ENCODE measurements at places on chromosomes 13 and 19.

GRCh38 chr13:77535448-77535847, at the start of gene SCEL:
Gene SCEL, plus strand, starts transcription at chr13:77535706. Its CDS starts 20,170 bp downstream, at chr13:77555876.
- no peak for DNase-seq

DNA sequence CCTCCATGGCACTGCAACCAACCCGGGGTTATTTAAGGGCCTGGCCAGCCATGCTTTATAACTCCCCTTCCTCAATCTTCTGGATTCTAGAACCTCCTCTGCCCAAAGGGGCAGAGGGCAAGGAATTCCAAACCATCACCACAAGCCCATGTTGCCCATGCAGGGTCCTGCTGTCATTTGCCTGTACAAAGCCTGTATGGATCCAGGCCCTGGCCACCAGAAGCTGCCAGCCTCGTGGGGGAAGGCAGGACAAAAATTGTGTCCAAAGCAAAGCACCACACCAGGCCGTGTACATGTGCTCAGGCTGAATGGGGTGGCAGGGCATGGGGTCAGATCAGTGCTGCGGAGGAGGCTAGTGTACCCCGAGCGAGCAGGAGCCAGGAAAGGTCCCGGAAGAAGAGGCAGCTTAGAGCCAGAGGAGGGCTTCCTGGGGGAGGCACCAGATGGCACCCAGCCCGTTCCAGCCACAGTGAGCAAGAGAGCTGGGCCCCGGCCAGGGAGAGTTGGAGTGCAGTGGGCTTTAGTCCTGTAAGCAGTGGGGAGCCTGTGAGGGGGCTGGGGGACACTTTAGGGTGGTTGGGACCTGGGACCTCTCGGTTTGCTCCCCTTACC, 35.8 kb downstream of the CAPN12 start:
- no peak for DNase-seq

DNA sequence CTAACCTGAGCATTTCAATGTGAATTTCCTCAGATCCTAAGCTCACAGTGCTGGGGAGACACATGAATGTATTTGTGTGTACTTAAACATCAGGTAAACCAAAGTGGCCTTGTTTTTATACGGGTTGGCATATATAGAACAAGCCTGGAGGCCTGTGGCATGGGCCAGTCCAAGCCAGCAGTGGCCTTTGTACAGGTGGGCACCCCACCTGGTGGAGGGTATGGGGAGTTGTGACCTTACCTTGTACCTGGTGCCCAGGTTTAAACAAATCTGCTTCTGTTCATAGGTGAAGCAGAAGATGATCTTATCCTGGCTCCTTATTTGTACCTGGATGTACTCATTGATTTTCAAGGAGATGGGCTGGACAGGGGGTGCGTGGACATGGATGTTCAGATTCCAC, 71.0 kb downstream of the ERICH6B start:
- no peak for DNase-seq

DNA sequence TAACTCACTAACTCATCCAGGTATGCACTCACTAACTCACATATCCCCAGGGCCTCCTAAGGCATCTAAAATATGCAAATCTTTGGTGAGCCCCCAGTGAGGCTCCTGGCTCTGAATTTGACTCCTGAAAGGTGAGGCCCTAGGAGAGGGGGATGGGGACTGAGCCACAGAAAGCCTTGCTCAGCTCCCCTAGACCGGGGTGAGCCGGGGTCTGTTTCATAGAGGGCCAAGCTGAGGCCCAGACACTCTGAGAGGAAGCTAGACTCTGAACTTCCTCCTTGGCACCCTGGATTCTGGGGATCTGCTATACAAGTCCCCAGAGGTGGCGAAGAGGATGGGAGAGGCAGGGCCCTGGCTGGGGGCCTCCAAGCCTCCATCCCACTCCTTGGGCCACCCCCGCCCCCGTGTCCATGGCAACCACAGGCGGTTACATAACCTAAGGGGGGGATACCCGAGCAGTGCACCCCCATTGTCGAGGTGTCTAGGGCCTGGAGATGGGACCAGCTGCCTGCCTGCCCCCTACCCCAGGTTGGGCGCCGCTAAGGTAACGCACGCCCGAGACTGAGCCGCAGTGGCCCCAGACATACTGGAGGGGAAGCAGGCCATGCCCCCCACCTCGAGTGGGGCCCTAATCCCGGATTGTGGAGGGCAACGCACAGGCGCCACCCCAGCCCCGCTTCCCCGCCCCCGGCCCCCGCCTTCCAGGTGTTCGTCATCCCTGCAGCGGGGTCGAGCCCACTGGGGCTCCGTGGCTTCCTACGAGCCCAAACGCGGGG, 646 bp downstream of the ABHD8 start:
- no peak for DNase-seq

GRCh38 chr19:40441719-40442253, 2.3 kb downstream of the SERTAD3 start:
- DNase-seq, result no peak
